T47D (cell line): ENCODE measurements at places on chromosomes 2 and 18.

GRCh38 chr2:215371915-215372897 is 60.3 kb downstream of the ATIC start:
- no peak for DNase-seq

DNA sequence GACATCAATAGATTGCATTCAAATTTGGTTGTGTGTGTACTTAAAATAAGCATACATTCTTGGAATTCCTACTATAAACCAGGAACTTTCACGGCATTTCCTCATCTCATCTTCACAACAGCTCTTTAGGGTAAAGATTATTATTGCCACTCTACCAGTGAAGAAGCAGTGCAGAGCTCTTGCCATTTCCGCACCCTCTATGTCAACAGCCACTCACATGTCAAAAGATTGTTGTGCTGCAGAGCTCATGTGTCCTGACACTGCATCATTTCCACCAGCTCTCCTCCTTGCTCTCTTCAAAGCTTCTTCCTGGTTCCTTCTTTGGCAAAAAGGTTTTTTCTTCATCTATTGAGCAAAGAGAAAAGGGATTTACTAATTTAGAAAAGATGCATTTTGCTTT is 26.5 kb upstream of the L3MBTL4 start:
- no peak for DNase-seq

DNA sequence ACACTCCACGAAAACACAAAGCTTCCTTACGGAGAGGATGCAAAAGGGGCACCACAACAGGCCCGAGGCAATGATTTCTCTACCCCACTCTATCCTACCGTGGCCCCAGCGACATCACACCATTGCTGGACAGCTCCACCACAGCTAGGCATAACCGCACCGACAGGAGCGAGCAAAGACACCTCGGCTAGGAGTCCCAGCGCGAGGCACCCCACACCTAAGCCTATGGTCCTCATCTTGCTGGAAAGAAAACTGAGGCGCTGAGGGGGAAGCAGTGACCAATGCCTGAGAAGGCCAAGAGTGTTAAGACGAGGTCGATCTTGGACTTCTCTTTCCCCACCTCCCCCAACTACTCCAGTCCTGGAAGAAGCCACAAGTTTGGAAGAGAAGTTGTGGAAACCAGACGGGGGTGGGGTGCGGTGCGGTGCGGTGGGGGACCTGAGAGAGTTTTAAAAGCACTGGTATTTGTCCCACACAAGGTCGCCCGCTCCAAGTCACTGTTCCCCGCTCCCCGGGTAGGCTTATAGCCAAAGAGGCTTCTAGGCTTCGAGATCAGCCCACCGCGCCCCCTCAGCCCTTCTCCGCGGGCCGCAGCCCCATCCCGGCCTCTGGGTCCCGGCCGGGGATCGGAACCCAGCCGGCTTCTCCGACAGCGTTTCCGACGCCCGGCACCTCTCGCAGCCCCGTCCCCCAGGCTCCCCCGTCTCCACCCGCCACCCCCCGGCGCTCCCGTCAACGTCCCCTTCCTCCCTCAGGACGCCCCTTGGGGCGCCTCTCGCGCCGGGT is 766 bp downstream of the PDE6D start:
- DNase-seq = peak; percentile 23

- DNase-seq = no peak
Observed at GRCh38 chr2:8149985-8150539, 531.8 kb upstream of the ID2 start.

GRCh38 chr18:46560671-46561045 is 96.4 kb downstream of the LOXHD1 start:
- DNase-seq = no peak

GRCh38 chr2:65710356-65710755 is 278.0 kb upstream of the SPRED2 start:
- no peak for DNase-seq

GRCh38 chr2:60522462-60522861 is 31.0 kb downstream of the BCL11A start:
- no peak for DNase-seq

DNA sequence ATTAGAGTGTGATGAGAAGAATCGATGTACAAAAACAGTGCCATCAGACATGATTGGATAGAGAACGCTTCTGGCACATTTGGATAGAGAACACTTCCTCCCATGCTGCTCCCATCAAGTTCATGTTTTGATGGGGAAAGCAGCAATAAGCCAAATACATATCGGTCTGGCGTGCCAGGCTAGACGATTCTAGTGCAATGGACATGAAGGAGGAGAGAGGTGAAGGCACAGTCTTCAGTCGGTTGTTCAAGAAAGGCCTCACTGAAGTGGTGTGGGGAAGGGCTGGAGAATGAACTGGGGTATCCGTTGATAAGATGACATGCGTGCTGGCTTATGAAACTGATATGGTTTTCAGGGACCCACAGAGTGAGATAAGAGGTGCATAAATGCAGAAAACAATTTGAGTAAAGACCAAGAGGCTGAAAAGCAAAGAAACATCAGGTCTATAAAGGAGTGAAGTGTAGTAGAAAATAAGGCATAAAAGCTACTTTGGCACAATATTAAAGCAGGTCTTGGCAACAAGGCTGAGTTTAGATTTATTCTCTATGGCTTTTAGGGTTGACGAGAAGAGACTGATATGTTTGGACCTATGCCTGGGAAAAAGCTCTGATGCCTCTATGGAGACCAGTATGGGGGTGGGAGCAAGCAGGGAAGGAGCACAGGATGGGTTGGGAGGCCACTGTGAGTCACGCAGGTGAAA is 117.6 kb upstream of the PIEZO2 start:
- DNase-seq = no peak
